ENCODE measurements at places on chromosomes 2 and 18. TPM values are rescaled to one million over a fixed set of nuclear protein-coding genes. Genes with fewer than 3 reads are reported as not detected.

Gene NDUFV2
- polyA plus RNA-seq, result 122 TPM

Gene NFE2L2
- polyA plus RNA-seq, result 85.3 TPM

Gene TMEM169
- polyA plus RNA-seq, result 0.73 TPM

Gene TCF7L1
- polyA plus RNA-seq, result 48.0 TPM

Gene TPO
- polyA plus RNA-seq, result 0.28 TPM

Gene MDH1B
- polyA plus RNA-seq, result 6.2 TPM

Gene CFAP65
- 3.1 TPM for polyA plus RNA-seq

Gene MAP3K19
- polyA plus RNA-seq, result 3.4 TPM

Gene IL36B
- not detected for polyA plus RNA-seq

Gene ANKRD29
- polyA plus RNA-seq, result 73.8 TPM

Gene TRIM43
- not detected for polyA plus RNA-seq

Gene ARID5A
- 10.3 TPM for polyA plus RNA-seq

Gene CYTIP
- polyA plus RNA-seq, result 1.4 TPM

Gene GLI2
- polyA plus RNA-seq, result 22.4 TPM

Gene PLEKHA3
- 32.1 TPM for polyA plus RNA-seq

Gene SCN3A
- polyA plus RNA-seq, result 0.45 TPM

Gene PKDCC
- polyA plus RNA-seq, result 97.6 TPM

Gene HOXD12
- polyA plus RNA-seq, result not detected

Gene C2orf74
- polyA plus RNA-seq, result 17.9 TPM

Gene RPE
- polyA plus RNA-seq, result 60.9 TPM

Gene REG3A
- polyA plus RNA-seq, result not detected

Gene PRKAG3
- polyA plus RNA-seq, result not detected

Gene YPEL5
- polyA plus RNA-seq, result 113 TPM

Gene RPIA
- polyA plus RNA-seq, result 33.0 TPM

Gene TEKT4
- polyA plus RNA-seq, result 1.6 TPM

Gene MAL
- 1.2 TPM for polyA plus RNA-seq

Gene DCC
- 0.92 TPM for polyA plus RNA-seq

Gene MEP1B
- 0.09 TPM for polyA plus RNA-seq

Gene SCN7A
- 101 TPM for polyA plus RNA-seq

Gene BCL11A
- 29.9 TPM for polyA plus RNA-seq

Gene ASB18
- 0.18 TPM for polyA plus RNA-seq

Gene LRATD1
- polyA plus RNA-seq, result 16.0 TPM

Gene SAG
- 0.11 TPM for polyA plus RNA-seq

Gene COA5
- polyA plus RNA-seq, result 74.6 TPM

Gene REEP1
- polyA plus RNA-seq, result 17.4 TPM

Gene UGT1A5
- polyA plus RNA-seq, result not detected

Gene LMAN1
- 113 TPM for polyA plus RNA-seq

Measured in right lung (tissue), 10 donors.